Pulmonary artery endothelial cell (primary cell): ENCODE measurements at places on chromosomes 1 and 21. TPM values are rescaled to one million over a fixed set of nuclear protein-coding genes. Genes with fewer than 3 reads are reported as not detected.

CFAP57 gene
- total RNA-seq, result 0.14 and 0.20 TPM in 2 replicates

ELOVL1 gene
- total RNA-seq, result 57.0 and 84.4 TPM in 2 replicates

FAM72B gene
- 2.2 and 6.9 TPM in 2 replicates for total RNA-seq

SUSD4 gene
- not detected in 2 replicates for total RNA-seq

TRIM17 gene
- not detected in 2 replicates for total RNA-seq

NAXE gene
- total RNA-seq, result 97.7 and 126 TPM in 2 replicates

CDA gene
- total RNA-seq, result 0.67 and 2.0 TPM in 2 replicates

WDR64 gene
- not detected in 2 replicates for total RNA-seq

AMY2A gene
- total RNA-seq, result not detected in 2 replicates

DNALI1 gene
- 2.0 and 3.2 TPM in 2 replicates for total RNA-seq

SPRR1A gene
- total RNA-seq, result not detected in 2 replicates

AMPD1 gene
- not detected in 2 replicates for total RNA-seq

DNA sequence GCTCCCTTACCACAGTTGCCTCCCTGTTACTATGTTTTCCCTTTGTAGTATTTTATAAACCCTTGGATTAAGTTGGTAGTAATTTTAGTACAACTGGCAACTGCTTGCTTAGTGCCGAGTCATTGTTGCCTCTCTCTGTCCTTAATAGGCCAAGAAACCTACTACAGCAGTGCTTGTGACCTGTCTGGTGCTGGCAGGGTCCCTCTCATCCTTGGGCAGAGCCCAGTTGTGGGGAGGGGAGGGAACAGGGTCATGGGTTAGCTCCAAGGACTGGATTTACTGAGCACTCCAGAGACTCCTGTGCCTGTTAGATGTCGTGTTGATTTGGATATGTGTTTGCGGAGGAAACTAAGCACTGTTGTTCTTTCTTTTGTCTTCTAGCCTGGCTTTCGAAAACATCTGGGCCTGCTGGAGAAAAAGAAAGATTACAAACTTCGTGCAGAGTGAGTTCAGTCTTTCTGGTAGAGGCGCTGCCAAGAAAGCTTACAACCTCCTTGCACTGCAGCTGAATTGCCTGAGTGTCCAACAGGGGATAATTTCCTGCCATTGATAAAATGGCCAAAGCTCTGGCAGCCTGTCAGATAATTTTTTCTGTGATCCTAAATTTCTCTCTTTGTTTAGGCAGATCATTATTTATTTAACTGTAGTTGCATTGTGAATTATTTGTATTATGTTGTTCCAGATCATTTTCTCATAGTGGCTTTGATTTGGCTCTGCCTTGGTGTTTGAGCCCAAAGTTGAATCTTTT is 3.6 kb downstream of the UTP11 start:
- DNase-seq, result no peak

DNA sequence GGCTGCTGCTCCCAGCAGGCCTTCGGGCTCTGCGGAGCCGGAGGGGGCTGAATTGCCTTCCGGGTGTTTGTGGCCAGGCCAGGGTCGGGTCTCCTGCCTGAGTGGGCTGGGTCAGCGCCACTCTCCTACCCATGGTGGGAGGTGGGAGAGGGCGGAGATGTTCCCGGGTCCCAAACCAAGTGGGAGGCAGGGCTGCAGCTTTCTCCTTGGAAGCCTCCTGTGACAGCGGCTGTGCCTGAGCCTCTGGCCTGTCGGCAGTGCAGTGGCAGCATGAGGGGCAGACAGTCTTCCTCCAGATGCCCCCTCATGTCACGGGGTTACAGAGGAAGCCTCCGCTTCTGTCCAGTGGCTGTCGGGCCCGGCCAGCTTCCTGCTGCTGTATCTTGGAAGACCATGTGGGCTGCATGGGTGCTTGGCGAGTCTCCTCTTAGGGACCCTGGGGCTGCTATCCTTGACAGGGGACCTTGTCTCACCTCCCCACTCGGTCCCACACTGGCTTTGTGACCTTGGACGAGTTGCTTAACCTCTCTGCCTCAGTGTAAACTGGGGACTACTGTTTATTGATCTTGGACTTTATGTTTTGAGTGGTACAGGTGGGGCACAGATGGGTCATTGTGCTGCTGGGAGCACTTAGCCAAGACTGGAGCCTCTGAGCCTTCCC is 4.3 kb downstream of the SKI start:
- DNase-seq, result no peak

DNA sequence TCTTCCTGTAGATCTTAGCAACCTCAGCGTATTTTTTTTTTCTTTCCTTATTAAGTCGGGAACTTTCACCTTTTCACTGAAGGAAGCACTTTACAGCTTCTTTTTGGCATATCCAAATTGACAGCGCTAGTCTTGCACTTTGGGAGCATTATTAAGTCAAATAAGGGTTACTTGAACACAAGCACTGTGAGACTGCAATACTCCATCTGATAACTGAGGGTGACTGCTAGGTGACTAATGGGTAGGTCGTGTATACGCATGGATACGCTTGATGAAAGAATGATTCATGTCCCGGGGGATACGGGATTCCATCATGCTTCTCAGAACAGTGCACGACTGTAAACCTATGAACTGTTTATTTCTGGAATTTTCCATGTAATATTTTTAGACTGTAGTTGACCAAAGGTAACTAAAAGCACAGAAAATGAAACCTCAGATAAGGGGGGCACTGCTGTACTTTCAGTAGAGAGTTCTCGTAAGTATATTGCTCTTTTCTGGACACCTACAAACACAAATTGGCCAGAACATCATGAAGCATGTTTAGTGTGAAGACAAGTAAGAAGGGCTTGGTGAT is 364.7 kb downstream of the SMYD3 start:
- peak; percentile 32 for DNase-seq

GRCh38 chr1:89719502-89720306 is 86.8 kb downstream of the LRRC8C start:
- DNase-seq, result no peak

DNA sequence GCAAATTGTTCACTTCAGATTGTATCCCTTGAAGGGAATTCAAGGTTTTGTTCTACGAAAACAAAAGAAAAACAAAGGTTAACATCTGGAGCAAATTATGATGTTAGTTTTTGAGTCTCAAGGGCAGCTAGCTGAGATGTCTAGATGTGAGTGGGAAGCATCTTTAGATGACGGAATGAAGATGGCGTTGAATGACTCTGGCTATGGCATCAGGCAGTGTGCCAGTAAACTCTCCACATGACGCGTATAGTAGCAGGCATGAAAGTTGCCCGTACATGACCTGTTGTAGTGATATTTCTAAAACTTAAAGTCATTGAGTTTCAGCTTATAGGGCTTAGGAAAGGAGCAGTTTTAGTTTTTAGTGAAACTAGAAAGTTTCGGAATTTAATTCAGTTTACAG is 12.3 kb upstream of the SDC3 start:
- DNase-seq, result no peak

DNA sequence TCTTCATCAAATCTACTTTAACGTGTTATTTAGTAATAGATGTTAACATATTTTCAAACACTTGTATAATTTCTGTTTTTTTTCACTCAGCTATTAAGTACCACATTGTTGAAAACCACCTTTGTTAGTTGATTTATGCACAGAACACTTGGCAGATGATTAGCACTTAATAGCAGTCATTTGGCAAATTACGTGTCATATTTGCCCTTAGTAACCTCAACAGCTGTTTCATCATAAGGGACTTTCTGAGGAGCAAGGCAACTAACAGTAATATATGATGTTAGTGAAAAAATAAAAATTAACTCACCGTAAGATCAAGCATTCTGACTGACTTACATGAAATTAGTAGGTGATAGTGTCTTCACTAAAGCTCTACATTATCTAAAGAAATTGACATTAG is 186.4 kb downstream of the HMCN1 start:
- DNase-seq, result no peak

DNA sequence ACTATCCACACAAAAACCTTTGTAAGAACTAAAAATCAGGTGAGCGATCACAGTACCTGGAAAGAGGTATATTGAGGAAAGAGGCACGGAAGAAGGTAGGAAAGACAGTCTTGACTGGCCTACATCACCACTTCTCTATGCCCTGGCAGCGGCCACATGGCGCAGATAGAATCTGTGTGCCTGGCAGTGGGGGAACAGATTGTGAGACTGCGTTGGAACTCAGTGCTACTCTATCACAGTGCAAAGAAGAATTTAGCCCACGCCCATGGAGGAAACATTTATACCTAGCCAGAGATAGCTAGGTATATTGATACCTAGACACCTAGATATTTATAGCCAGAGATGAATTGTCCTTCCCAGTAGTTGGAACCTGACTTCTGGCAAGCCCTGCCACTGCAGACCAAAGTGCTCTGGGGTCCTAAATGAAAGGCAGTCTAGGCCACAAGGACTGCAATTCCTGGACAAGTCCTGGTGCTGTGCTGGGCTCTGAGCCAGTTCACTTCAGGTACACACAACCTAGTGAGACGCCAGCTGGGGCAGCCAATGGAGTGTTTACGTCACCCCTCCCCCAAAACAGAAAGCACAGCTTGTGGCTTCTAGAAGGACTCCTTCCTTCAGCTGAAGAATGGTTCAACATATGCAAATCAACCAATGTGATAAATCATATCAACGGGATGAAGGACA is 51.9 kb downstream of the DHX9 start:
- no peak for DNase-seq

- no peak for DNase-seq
These were observed 105.5 kb downstream of the LYPLAL1 start for GRCh38 chr1:219279017-219279770.

DNA sequence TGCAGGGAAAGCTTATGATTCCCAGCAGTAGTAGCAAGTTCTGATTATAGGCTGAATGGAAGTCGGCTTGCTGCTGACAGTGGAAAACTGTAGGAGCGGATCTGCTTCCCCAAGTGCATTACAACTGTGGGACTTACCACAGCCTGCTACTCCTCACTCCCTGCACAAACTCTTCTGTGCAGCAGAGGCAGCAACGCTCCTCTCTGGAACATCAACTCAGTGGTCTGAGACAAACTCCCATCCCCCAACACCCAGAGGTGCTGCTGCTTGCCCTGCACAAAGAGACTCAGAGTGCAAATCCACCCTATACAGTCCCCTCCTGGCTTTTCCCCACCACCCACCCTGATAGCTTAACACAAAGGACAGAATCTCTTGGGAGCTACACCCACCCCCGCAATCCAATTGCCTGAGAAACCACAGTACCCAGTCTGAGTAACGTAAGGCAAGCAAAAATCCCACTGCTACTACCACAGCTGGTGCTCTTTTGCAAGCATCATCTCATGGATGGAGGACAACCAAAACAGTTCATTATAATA is 1455.2 kb downstream of the AMY1C start:
- DNase-seq, result no peak

- no peak for DNase-seq
These were observed at the start of gene FOXD3 for GRCh38 chr1:63322114-63322943. Gene FOXD3, plus strand, starts transcription at chr1:63322567. Its CDS starts 492 bp downstream, at chr1:63323059.

- DNase-seq, result no peak
These were observed 35.3 kb downstream of the B3GALNT2 start for GRCh38 chr1:235468970-235469369.

GRCh38 chr1:195562074-195562473 is 1046.2 kb downstream of the KCNT2 start:
- no peak for DNase-seq

- DNase-seq, result no peak
These were observed 9.0 kb upstream of the LDLRAP1 start for GRCh38 chr1:25534410-25534788.

DNA sequence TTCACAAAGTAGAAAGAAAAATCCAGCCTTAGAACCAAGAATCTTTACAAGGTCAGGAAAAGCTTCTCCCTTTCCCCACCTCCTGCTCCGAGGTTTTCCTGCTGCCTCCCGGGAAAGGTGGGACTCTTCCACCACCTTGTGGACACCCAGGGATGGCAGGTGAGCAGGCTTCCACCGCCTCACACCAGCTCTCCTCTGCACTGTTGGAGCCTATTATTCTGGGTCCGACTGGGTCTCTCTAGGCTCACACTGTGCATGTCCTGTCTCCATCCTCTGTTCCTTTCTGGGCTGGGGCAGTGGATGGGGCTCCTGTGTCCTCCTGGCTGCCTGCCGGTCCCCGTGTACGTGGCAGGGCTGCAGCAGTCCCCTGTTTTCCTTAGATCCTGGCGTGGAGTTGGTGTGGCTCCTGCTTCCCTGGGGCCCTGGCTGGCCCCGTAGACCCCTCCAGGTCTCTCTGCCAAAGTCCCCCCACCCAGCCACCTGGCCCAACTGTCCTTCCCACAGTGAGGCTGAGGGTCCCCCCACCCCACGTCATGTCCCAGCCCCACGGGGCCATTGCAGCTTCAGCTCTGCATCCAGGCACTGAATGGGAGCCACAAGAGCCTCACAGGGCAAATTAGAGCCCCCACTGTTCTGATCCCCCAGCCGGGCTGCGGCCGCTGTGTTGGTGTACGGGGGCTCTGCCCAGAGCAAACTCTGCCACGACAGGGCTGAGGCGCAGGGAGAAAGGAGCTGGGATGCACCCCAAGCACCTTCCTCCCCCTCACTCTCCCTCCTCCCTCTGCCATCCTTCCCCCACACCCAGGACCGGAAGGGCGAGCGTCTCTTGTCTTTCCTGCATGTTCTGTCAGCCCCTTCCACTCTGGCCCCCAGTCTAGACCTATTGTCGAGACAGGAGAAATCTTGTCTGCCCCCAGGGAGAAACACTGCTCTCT is 3.3 kb upstream of the SLC45A1 start:
- peak; percentile 41 for DNase-seq

GRCh38 chr1:152495066-152495675 is 15.4 kb upstream of the LCE5A start:
- no peak for DNase-seq

GRCh38 chr1:20191266-20191825 is 5.0 kb upstream of the PLA2G2C start:
- no peak for DNase-seq

DNA sequence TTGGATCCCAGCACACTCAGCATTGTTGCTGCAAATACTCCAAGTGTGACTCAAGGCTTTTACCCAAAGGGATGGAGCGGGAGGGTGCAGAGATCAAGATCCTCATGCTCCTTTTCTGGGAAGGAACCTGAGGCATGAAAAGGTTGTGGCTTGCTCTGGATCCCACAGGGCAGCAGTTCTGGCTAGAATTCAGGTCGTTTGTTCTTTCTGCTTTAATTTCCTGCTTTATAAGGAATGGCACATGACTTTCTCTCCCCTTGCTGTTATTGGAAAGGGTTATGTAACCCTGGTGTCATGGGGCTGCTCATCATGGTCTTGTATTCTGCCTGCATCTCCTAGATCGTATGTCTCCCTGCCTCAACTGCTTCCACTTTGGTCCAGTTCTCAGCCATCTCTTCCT is 101.6 kb downstream of the NOS1AP start:
- DNase-seq, result no peak

DNA sequence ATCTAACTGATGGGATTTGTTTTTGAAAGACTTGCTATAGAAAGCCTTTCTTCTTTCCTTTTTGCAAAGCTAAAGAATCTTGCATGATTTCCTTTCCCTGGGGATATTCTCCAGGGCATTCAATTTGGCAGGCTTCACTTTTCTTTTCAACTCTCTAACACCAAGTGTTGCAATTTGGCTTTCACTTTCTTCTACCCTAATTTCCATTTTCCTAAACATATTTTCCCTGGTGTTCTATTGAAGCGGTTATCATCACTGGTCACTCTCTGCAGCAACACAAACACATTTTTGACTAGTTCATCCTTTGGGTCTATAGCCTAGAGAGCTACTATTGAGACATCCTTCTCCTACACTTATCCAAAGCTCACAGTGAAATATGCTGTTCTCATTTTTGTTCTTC is 424.5 kb downstream of the NEGR1 start:
- no peak for DNase-seq

GRCh38 chr1:38502758-38503157 is 356.8 kb downstream of the RRAGC start:
- DNase-seq, result no peak
